Frontal cortex (tissue), 4 donors: ENCODE measurements at places on chromosomes 3 and 15.

DNA sequence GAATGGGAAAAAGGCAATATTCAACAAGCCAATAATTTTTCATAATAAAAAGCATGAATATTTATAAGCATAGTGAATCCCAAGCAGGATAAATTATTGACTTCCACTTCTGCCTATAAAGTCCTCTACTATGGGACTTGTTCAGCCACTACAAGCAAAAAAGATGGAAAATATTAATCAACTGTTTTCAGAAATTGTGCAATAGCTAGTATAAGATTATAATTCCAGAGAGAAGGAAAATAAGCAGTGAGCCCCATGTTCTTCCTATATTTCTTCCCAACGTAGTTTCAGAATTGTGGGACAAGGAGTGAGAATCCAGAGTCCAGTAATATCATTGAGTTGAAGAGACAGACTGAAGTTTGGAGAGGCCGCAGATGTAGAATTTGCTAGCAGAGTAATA is 24.3 kb downstream of the SGO1 start:
- DNase-seq: no peak

DNA sequence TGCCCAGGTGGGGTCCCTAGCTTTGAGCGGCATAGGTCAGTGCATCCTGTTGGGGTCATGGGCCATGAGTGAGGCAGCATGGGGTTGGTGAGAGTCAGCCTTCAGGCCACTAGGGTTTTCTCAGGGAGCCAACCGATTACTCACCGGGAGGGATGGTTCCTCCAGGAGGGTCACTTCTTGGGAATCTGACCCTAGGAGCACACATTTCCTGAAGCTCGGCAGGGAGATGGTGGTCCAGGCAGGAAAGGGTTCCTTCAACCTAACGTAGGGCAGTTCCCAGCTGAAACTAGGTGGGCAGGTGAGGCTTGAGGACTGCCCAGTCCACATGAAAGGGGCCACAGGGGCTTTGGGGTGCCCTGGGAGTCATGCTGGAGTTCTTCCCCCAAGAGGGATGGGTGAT is 218.0 kb downstream of the UBE3A start:
- no peak for DNase-seq

GRCh38 chr3:53026382-53027162 is 19.3 kb downstream of the SFMBT1 start:
- DNase-seq: no peak

GRCh38 chr3:11186771-11187191 is 32.5 kb downstream of the HRH1 start:
- no peak for DNase-seq

DNA sequence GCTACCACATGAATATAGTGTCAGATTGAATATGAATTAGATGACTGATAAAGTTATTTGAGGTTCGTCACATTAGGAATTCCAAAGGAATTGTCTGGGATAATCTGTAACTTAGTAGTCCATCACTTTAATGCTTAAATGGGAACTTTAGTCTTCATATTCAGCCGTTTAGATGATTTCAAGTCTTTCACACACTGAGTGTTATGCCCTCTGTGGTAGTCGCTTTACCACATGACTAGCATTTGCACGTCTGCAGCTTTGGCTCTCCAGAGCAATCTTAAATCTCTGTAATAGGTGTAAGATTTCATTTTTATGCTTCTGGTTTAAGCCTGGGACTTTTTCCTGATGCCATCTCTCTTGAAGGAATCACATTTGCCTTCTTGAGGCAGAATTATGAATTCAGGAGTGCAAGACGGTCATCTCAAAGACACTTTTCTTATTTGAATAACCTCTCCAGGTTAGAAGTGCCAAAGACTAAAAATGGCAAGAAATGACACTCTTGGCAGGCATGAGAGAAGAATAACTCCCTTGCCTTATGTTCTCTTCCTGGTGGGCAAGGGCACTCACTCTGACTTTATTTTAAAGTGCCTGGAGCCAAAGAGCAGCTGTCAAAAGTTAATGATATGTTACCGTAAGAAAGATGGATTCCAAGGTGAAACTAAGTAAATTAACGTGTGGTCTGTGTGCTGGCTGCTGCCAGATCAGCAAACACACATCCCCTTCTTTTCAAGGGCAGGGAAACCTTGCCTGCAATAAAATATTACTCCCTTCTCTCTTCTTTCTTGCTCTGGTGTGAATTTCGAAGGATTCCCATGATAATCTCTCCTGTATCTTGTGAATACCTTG is 153.3 kb downstream of the B3GALNT1 start:
- no peak for DNase-seq
